Hematopoietic multipotent progenitor cell treated with erythropoietin and hydrocortisone succinate and interleukin-3 and kit ligand, for 17 days (in vitro differentiated cells): ENCODE measurements at places on chromosomes 13 and 19.

DNA sequence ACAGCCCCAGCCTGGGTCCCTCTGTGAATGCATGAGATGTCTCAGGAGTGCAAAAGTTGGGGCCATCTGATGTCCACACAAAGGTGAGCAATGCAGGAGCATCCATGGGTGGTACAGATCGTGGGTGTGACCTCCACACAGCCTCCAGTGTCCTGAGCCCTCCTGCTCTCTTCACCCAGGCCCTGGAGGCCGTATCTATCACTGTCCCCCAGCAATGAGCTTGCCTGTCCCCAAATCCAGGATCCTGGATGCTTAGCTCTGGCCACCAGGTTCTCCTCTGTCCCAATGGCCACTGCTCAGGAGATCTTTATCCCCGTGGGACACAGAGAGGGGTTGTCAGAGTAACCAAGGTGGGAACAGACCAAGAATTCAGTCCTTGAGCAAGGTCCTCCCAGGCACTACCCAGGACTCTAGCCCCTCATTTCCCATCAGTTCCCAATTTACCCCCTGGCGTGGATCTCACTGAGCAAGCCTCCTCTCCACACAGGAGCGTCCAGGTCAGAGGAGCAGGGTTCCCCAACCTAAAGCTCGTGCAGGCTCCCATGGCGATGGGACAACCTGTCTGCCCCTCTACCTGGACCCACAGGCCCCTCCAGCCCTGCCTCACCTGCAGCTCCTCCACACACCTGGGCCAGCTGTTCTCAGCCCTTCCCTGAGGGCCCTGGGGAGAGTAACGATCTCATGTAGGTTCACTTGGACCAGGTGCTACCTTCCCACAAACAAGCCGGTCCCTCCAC lies 11.3 kb downstream of the CEACAM21 start:
- no peak for DNase-seq

GRCh38 chr13:75256922-75257321 lies 225.0 kb downstream of the TBC1D4 start:
- DNase-seq = no peak

DNA sequence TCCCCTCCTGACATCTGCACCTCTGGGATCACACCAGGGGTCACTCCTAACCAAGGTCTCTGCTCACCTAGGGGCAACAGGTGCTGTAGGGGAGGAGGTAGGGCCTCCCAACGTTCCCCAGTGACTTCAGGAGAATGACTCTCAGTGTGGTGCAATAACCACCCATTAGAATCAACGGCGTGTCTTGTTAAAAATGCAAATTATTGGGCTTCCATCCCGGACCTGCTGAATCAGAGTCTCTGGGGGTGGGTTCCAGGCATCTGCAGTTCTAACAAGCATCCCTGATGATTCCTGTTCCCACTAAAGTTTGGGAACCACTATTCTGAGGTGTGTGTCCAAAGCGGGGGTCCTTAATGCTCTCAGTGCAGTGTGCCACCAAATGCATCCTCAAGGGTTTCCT lies 84.6 kb downstream of the CRYL1 start:
- DNase-seq = no peak

DNA sequence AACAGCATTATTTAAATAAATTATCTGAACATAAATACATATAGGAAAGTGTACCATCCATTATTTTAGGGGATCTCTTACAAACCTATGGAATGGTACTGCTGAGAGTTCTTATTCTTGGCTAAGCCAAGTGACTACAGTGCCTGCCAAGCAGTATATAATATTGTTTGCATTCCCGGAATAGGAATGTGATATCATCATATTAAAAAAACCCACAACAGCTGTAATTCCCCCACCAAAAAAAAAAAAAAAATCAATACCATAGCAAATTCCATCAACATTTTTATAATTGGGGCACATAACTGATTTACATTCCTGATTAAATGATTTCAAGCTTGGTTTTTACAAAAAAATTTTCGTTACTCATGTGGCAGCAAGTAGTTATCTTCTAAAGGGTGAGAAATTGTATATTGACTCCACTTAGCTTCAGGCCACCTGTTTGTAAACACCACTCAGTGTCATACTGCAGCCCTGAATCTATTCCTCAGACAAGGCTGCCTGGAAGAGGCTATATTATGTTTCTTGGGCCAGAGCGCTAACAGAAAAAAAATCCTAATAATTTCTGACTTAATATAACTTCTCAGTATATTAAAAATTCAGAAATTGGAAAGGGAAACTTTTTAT lies 278.1 kb downstream of the DNAJC15 start:
- no peak for DNase-seq

DNA sequence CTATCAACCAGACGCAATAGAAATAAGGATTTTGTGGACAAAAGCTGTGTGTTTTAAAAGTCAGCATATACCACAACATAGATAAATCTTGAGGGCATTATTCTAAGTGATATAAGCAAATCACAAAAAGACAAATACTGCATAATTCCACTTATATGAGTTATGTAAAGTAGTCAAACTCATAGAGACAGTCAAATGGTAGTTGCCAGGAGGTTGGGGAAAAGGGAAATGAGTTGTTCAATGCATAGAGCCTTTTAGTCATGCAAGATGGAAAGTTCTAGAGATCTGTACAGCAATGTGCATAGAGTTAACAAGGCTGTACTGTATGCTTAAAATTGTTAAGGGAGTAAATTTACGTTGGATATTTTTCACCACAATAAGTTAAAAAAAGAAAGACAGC lies 244.7 kb downstream of the DCT start:
- no peak for DNase-seq

- no peak for DNase-seq
Measured at GRCh38 chr13:42259515-42259914, 12.4 kb upstream of the AKAP11 start.

GRCh38 chr19:8025316-8025715 lies 19.9 kb upstream of the ELAVL1 start:
- DNase-seq = no peak

- DNase-seq = no peak
Measured at GRCh38 chr19:56423985-56424353, 19.8 kb downstream of the ZNF583 start.

DNA sequence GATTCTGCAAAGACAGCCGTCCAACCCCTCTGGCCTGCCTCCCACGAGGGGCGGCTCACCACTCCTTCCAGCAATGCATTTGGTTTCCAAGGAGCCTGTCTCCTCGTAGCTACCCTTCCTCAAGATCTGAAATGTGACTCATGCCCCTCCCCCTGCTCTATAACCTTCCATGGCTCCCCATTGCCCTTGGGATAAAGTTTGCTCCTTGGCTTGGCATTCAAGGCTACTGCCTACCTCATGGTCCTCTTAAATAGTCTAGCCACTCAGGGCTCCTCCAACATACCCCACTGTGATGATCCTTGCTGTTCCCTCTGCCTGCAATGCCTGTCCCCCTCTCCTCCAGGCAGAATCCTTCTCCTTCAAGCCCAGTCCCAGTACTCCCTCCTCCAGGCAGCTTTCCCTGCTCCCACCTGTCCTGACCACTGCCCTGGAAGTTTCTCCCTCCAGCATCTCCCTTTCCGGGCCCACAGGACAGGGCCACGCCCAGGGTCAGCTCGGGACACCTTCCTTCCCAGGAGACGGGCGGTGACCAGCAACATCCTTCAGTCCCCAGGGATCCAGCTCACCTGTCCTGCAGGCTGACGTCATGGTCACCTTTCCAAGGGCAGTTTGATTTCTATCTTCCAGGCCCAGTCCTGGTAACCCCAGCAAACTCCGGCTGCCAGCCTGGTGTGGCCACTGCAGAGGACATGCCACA lies 19.2 kb upstream of the SEMA6B start:
- no peak for DNase-seq

DNA sequence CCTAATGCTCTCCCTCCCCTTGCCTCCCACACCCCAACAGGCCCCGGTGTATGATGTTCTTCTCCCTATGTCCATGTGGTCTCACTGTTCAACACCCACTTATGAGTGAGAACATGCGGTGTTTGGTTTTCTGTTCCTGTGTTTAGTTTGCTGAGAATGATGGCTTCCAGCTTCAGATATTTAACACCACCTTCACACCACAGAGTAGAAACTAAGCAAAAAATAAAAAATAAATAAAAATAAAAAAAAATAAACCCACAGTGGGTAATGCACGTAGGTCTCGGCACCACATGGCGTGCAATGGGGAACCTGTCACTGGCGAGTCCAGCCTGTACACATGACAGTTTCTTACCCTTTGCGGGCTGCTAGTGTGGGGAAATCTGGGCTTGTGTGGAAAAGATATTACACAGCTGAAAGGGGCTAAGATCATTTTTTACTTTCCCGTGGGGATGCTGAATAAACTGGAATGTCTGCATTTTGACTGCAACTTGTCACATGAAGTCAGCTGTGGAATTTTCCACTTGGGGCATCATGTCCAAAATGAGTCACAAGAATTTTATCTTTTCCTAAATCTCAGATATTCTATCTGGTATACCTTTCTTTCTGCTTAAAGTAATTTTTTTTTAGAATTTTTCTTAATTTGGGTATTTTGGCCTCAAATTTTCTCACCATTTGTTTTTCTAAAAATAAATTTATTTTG lies 170.5 kb downstream of the IRS2 start:
- no peak for DNase-seq

DNA sequence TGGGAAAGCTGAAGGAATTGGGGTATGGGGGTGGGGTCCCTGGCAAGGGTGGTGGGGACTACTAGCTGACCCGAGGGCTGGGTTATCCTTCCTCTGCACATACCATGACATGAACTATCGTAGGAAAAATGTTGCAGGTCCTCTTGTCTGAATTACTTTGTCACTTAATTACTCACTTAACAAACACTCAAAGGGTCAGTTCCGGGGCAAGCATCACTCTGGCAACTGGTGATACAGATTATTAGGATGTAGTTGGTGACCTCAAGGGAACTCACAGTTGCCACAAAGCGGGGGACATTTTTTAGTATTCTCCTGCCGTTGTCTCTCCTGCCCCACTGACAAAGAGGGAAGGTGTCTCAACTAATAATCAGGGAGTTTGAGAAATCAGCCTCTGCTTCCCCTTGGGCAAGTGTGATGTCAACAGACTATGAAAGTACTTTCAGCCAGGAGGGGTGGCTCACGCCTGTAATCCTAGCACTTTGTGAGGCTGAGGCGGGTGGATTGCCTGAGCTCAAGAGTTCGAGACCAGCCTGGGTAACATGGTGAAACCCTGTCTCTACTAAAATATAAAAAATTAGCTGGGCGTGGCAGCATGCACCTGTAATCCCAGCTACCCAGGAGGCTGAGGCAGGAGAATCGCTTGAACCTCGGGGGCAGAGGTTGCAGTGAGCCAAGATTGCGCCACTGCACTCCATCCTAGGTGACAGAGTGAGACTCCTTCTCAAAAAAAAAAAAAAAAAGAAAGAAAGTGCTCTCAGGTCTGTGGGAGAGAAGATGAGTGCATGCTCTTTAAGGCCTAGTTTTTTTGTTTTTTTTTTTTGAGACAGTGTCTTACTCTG lies 10.3 kb downstream of the DNAJB1 start:
- no peak for DNase-seq

DNA sequence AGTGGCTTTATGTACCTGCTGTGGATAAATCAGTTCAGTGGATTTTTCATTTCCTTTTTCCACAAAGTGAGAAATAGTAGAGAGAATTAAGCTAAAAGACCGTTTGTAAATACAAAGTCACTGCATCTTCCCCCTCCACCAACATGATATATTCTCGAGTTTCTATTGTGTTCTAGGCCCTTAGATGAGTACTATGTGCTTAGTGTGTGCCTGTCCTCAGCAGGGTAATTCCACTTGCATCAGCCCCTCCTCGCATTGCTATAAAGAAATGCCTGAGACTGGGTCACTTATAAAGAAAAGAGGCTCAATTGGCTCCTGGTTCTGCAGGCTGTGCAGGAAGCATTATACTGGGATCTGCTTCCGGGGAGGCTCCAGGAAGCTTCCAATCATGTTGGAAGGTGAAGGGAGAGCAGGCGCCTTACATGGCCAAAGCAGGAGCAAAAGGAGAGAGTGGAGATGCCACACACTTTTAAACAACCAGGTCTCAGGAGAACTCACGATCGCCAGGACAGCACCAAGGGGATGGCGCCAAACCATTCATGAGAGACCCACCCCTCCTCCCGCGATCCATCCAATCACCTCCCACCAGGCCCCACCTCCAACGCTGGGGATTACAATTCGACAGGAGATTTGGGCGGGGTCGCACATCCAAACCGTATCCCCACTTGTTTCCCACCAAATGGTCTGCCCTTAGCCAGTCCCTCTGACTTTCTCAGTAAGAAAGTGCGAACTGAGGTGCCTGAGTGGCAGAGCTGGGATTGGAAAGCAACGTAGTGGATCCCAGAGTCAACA lies 102.3 kb upstream of the ABCC4 start:
- DNase-seq = no peak

DNA sequence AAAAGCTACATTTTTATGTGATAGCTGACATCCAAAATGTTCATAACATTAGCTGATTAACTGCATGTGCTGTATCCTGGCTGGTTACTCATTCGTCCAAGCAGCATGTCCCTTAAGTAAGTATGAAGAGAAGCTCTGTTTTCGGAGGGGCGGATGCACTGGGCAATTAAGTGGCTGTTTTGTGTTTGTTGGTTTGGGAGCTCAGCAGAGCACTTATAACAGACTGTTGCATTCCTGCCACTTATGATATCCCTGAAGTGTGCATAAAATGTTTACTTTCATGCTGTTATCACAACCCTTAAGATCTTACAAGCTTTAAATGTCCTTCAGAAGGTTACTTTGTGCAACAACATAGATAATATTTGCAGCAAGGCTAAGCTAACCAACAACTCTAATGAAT lies 264.1 kb downstream of the NALCN start:
- DNase-seq = no peak

DNA sequence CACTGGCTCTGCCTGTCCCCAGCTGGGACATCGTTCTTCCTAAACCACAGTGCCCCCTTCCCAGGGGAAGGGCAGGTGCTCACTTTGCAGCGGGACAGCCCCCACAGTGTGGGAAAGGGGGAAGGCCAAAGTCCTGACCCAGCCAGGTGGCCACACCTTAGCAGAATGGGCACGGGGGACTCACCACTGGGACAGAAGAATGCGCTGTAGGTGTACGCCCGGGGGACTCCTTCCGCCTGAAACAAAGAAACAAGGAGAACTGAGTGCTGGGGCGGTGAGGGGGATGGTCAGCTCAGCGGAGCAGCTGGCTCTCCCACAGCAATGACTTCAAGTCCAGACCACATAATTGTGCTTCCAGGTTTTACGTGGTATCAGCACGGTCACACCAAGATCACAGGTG lies 49.4 kb downstream of the F2RL3 start:
- DNase-seq = no peak

GRCh38 chr13:109376936-109377335 lies 409.4 kb downstream of the IRS2 start:
- no peak for DNase-seq

DNA sequence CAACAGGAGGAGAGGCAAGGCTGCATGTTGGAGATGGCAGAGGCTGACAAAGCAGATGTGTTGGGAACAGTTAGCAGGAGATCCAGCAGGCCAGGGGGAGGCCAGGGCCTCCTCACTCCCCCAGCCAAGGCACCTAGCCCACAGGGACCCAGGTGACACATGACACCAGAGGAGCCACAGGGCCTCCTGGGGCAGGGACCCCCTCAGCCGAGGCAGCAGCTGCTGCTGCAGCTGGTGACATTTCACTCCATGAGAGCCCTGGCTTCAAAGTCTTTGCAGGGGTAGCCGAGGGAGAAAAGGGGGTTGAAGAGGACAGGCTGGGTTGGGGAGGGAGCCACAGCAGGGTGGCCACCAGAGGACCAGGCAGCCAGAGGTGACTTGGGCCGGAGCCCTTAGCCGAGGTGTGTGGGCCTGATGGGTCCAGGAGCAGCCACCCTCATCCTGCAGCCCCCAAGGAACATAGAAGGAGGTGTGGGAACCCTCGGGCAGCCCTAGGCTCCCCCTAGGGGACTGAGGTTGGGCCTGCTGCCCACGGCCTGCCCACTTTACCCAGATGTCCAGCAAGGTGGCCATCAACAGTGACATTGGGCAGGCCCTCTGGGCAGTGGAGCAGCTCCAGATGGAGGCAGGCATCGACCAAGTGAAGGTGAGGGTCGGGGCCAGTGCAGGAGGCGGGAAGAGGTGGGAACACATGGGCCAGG lies at the start of gene GNG14:
Gene GNG14 (plus strand): TSS at position 503 of the 701 bp plus-strand sequence. CDS start 51 bp downstream, at position 554.
- DNase-seq = no peak
